HEK293T (cell line): ENCODE measurements at places on chromosomes 1 and 21.

DNA sequence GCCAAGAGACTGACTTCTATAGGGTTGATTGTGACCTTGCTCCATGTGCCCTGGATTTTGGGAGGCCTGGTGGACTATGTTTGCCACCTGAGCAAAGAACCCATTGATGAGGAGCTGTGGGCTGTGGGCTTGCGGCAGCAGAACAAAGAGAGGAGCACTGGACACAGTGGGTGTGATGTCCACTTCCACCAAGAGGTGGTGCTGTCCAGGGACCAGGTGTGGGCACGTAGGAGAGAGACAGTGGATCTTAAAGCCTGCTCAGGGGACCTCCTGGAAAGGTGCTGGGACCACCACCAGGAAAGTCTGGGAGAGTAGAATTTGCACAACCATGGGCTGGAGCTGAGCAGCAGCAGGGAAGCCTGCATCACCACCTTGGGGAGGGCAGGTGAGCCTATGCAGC, 106.7 kb upstream of the ETS2 start:
- DNase-seq = peak; percentile 33

- peak; percentile 53 for DNase-seq
Measured at GRCh38 chr1:55209247-55209646, 5.9 kb downstream of the USP24 start.

GRCh38 chr1:25985670-25986069, 12.2 kb downstream of the PAFAH2 start:
- DNase-seq = no peak

GRCh38 chr1:40232444-40232843, 15.3 kb upstream of the TMCO2 start:
- DNase-seq = no peak

DNA sequence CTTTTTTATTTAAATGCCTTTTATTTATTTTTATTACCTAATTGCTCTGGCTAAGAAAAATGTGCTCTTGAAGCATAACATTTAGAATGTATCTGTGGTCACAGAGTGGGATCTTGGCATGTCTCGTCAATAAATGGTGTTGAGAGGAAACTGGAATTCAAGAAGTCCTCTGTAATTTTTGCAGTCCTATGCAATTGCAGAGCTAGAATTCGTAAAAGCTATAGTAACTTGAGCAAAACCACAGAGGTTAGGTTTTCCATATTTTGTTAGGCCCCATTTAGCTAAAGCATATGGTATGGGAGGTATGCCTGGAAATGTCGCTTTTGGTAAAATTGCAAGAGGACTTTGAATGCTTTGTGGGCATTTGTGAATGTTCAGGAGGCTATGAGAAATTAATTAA, 466.7 kb upstream of the NFIA start:
- no peak for DNase-seq

DNA sequence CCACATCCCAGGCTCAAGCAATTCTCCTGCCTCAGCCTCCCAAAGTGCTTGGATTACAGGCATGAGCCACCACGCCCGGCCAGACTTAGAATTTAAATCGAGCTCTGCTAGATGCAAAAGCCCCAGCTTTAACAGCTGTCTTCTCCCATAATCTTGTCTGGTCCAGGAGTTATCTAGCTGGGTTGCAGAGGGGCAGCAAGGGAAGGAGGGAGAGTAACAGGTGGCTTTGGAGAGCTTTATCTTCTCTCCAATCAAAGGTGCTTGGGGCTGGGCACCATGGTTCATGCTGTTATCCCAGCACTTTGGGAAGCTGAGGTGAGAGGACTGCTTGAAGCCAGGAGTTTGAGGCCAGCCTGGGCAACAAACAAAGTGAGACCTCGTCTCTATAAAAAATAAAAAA, 3.9 kb downstream of the RHBG start:
- no peak for DNase-seq

GRCh38 chr1:188991221-188991930, 1486.3 kb downstream of the BRINP3 start:
- DNase-seq = no peak

- no peak for DNase-seq
Measured at GRCh38 chr1:216346526-216346925, 76.7 kb downstream of the USH2A start.

DNA sequence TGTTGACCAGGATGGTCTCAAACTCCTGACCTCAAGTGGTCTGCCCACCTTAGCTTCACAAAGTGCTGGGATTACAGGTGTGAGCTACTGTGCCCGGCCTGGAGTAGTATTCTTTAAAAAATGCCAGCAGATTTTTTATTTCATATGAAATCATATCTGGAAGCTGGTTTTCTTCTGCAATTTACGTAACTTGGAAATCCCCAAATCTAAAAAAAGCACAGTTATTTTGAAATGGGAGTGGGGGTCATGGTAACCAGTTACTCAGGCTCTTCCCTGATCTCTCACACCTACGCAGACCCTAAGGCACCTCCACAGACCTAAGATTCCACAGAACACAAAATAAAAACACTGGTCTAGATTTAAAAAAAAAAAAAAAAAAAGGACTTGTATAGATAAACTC, 219.8 kb downstream of the DAB1 start:
- no peak for DNase-seq

DNA sequence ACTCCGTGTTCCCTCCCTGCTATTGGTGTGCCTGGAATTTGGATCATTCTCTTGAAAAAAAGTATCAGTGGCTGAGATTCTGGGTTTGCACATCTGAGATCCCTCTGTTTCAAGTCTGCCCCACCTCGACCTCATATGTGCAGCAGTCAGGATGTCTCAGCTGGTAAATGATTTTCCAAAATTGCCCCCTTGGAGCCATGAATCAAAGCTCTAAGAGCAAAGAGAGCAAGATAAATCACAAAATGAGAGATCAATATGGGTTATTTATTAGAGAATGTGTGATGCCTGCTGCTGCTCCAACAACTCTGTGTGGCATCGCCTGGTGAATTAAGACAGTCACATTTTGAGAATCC, 8.5 kb downstream of the CRP start:
- no peak for DNase-seq

GRCh38 chr1:4023678-4024077, 123.6 kb upstream of the C1orf174 start:
- no peak for DNase-seq

DNA sequence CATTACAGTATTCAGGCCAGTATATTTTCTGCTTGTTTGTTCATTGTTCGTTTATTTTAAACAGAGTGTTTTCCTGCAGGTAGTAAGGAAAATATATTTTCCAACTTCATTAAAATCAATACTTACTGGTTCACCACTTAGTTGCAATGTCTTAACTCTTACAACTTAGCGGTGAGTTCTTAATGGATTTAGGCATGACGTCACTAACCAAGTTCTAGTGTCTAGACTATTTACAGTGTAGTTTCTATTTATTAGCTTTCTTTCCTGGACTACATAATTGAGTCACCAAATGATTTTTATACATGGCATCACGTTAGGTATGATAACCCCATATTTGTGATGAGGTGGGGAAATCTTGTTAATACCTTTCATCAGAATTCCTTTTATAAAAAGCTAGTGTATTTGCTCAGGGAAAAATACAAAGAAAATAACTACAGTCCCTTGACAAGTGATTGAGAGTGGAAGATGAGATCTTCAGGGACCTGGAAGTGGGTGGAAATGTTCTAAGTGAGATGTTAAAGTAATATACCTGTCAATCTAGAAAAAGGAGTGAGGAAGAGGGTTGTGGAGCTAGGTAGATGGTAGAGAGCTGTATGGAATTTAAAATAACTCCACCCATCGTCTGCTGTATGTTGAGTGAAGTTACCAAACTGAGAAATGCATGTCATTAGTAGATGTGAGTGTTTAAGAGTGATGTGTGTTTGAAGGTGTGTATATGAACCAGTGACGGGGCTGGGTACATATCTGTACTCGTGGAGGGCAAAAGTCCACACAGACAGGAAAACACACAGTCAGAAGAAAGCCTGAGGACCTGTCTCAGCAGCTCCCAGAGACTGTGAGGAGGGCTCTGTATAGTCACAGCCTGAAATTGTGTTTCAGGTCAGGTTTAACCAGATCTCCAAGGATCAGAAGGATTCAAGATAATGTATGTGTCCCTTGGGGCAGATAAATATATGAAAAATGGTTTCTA, 197.6 kb upstream of the ADAMTS5 start:
- no peak for DNase-seq

GRCh38 chr1:54297596-54298283, 97.8 kb downstream of the MRPL37 start:
- DNase-seq = no peak

DNA sequence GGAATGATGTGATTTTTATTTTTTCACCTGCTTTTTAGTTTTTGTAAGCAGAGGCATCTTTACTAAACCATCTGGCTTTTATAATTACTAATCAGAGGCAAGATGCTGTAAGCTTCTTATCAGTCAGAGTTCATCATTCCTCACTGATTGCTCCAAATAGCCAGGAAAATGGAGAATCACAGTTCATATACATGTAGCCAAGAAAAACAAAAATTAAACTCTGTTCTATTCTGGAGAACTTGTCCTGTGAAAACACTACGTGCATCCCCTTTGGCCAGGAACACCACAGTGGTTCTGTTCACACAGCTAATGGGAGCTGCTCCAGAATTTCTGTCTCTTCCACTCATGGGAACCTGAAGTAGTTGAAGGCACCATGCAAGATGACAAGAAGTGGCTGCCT, 725.5 kb upstream of the CHRM3 start:
- DNase-seq = no peak

DNA sequence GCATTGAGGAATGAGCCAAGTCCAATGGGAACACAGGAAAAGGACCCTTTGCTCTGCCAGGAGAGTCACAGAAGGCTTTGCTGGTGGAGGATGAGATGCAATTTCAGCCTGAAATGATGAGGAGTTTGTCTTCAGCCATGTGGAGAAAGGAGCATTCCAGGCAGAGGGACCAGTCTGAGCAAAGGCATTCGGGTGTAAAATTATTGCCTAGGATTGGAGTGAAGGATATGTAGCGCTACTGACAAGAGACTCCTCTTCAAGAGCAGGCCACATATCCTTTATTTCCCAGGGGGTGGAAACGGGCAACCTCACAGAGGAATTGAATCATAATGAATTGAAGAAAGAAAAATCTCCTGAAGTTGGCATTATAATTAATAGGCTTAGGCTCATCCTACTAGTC, 1.1 kb upstream of the CSF1 start:
- DNase-seq = no peak

DNA sequence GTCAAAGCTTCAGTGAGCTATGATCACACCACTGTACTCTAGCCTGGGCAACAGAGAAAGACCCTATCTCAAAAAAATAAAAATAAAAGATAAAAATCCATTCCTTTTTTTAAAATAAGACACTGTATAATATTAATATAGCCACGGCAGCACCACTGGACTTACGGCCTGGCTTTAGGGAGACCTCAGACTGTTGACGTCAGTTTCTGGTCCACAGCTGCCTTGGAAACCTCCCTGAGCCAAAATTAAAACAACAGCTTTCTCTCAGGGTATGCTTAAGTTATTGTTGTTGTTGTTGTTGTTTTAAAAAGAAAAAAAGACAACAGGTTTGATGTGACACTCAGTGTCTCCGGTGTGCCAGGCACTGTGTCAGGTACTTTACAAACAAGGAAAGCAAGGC, 42.0 kb downstream of the CAPZB start:
- DNase-seq = no peak

DNA sequence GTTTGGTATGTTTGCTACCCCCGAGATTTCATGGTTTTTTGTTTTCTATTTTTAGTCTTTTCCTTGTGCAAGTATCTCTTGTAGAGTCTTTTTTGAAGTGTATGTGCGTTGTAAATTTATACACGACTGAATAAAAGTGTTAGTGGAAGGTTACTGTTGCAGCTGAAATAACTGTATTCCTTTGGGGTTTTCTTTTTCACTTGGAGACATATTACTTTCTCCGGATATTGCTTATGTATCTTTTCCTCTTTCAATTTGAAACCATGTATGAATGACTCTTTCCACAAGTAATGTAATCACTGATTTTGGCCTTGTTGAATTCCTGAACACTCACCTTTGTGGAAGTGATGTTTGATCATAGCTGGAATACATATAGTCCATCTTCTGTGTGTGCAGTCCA, 956 bp downstream of the URB2 start:
- DNase-seq = no peak

DNA sequence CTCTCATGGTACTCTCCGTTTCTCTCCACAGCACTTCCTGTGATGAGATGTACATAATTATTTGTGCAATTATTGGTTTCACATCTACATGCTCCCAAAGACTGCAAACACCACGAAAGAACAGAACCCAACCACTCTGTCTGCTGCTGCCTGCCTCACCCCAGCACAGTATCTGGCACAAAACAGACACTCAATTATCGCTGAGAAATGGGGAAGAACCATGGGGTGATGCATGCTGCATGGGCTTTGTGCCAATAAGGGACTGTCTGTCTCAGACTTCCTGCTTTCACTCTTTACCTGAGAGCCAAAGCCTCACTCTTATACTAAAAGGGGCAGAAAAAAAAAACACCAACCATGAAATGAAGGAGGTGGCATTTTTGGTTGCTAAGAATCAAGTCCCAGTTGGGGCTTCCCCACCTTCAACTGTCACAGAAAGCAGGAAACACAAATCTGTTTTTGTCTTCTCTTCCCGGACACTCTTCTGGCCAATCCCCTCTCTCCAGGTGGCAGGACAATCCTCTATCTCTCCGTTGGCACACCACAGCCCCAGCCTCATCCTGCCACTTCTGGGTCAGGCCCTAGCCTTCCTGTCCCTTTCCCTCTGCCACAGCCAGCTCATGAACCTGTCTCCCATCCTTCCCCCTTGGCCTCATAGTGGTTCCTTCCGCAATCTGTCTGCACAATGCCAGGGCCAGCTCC, 82.0 kb downstream of the TGFBR3 start:
- DNase-seq = no peak

- no peak for DNase-seq
Measured at GRCh38 chr1:168825820-168826219, 96.8 kb upstream of the DPT start.
